ENCODE measurements at places on chromosomes 16 and 17.
A peak's percentile ranks its signal among the peaks of the same experiment; 100 is the strongest.

- no peak for DNase-seq
These were observed 26.1 kb downstream of the MNT start for GRCh38 chr17:2374549-2375285.

GRCh38 chr17:6455321-6455705 is 11.1 kb downstream of the PIMREG start:
- no peak for DNase-seq

DNA sequence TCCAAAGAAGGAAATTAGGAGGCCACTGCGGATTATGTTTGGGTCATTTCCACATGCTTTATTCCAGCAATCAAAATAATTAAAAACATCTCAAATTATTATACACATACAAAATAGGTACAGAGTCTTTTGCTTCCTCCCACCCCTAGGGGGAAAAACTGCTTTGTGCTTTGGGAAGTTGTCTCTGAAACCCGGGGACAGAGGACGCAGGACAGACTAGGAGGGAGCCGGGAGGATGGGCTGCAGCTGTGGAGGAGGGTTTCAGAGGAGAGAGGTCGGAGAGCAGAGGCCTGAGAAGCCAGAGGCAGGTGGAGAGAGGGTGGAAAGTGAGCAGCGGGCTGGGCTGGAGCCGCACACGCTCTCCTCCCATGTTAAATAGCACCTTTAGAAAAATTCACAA is 17.4 kb downstream of the COL1A1 start:
- no peak for DNase-seq

GRCh38 chr16:65305266-65305959 is 183.6 kb upstream of the CDH11 start:
- DNase-seq = no peak

DNA sequence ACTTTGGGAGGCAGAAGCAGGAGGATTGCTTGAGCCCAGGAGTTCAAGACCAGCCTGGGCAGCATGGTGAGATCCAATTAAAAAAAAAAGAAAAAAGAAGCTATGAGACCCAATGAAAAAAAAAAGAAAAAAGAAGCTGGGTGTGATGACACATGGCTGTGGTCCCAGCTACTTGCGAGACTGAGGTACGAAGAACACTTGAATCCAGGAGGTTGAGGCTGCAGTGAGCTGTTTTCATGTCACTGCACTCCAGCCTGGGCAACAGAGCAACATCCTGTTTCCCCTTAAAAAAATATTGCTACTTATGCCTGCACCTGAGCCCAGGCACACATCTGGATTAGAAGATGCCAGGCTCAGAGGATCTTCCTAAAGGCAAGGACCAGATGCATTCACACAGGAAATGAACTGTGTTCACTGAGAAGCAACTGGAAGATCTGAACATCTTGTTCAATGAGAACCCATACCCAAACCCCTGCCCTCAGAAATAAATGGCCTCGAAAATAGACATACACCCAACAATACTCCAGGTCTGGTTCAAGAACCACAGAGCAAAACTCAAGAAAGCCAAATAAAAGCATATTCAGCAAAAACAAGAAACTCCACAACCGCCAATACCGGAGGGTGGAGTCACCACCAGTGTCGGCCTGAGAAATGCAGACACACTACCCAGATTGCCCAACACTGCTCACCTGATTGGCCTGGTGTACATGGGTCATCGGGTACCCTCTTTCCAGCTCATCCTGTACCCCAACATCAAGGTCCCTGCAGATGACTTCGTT is 4.4 kb downstream of the RNF135 start:
- no peak for DNase-seq

DNA sequence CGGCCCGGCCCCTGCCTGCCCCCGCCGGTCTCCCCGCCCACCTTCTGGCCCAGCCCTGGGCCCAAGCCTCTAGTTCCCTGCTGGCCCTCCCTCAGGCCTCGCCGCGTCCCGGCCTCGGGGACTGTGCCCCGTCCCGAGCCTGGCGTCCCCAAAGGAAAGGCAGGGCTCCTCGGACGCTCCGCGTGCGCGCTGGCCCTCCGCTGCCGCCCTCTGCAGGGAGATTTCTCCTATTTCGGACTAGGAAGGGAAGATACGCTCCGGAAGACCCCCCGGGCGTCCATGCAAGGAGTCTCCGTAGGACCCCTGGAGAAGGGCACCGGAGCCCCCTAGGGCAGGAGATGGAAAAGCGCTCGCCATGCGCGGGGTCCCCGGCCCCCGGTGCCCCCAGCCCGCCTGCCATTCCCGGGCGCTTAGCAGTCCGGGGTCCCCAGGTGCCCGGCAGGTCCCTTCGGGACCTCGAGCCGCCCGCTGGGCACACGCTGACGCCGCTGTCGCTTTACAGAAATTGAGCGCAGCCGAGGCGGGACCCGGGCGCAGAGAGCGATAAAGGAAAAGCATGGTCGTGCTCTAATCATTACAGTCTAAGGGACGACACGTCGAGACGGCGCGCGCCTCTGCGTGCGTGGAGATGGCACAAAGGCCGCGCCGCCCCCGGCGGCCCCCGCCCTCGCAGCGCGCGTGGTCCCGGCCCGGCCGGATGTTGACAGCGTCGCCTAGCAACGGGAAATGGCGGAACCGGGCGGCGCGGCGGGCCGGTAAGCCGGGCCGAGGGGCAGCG is at the start of gene CCDC40:
Gene CCDC40 (plus strand): TSS at position 706 of the 778 bp plus-strand sequence. CDS start 21 bp downstream, at position 727.
- DNase-seq = peak; percentile 45

GRCh38 chr16:2428051-2428783 is 1.0 kb upstream of the CCNF start:
- DNase-seq = no peak

- no peak for DNase-seq
These were observed 154.4 kb downstream of the TANC2 start for GRCh38 chr17:63120406-63120805.

DNA sequence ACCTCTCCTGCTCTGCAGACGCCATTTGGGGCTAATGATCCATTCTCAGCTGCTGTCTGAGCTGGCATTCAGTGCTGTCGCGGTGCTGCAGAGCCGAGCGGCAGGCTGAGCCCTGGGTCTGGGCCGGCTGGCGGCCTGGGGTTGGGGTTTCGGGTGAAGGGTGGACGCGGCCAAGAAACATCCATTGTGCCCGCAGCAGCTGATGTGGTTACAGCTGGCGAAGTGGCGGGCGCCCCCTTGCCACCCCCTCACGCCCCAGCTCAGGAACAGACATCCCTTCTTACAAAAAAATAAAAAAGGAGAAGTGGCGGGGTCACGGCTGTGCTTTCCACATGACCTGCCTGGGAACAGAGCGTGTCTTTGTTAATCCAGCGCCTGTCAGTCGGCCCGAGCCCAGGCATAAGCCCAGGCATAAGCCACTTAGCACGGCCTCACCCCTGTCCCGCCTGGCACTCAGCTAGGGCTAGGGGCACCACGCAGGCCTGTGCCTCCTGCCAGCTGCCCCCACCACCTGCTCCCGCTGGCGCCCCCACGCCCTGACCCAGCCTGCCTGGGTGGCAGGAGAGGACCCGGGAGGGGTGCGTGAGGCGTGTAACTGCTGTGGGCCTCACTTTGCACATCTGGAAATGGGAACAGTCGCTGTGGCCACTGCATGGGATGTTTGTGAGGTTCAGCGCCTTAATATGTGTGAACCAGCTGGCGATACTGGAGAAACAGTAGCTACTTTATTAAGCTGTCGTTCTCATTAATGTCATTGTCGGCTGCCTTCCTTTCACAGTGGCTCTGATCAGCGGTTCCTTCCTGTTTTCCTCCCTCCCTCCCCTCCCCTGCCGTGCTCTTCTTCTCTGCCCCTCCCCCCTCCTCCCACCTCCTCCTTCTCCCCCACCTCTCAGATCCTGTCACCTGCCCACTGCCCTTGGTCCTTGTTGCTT is 197.7 kb upstream of the CIBAR2 start:
- no peak for DNase-seq

- DNase-seq = no peak
These were observed 28.2 kb downstream of the GJC1 start for GRCh38 chr17:44801880-44802279.

- DNase-seq = no peak
These were observed 68.7 kb downstream of the ARSG start for GRCh38 chr17:68359791-68360535.

- no peak for DNase-seq
These were observed 77.1 kb downstream of the CRISPLD2 start for GRCh38 chr16:84896847-84897246.

DNA sequence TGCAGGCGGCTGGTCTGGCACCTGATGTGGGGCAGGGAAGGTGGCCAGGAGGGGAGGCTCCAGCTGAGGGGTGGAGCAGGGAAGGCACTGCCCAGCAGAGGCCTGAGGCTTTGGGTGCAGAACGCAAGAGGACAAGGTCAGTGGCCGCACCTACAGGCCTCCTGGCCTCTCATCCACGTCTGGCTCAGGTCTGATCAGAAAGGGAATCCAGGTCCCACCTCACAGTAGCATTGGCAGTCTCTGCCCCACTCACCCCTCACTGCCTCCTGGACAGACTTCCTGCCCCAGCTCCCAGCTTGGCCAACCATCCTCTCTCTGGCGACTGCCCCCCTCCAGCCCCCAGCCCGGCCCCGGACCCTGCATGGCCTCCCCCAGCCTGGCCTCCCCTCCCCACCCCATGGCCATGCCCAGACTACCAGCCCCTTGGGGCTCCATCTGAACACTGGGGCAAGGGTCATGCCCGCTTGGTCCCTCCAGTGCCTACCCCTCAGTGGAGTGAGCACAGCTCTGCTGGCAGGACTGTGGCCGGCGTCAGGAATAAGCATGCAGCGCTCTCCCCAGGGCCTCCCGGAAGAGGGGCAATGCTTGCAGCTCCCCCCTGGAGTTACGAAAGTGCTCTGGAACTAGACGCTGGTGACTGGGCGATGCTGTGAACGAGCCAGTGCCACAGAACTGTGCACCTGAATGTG is 4.6 kb downstream of the UTS2R start:
- DNase-seq = no peak

DNA sequence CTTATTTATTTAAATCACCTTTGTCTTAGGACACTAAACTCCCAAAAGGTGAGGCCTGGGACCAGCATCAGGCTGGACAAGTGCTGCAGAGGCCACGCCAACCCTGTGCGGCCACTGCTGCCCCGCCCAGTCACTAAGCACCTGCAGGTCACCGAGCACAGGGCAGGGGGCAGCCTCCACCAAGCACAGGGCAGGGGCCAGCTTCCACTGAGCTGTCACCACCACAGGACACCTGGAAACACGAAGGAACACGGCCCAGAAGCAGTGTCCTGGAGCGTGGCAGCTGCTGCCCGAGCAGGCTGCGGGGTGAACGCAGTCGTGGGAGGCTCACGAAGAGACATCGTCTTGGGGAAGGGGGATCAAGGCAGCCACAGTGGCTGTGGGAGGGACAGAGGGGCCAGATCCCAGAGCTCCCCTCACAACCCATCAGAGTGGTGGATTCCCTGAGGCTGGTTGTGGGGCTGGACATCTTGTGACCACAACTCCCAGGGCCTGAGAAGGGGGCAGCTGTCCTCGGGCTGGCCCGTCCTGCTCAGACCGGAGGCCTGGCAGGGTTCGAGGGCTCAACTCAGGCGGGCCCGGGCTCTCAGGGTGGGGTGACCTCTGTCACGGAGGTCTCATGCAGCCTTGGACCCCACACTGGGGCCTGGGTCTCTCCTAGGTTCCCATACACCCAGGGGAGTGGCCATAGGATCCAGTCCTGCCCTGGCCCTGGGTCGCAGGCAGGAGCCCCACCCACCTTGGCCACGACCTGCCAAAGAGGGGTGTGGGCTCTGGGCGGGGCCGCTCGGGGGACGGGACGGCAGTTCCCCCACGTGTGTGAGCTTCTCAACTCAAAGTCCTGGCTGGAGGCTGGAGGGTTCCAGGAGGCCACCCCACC is 18.7 kb downstream of the RAB40B start:
- DNase-seq = no peak

GRCh38 chr16:59263955-59264354 is 529.8 kb upstream of the GOT2 start:
- no peak for DNase-seq

- DNase-seq = no peak
These were observed 41.8 kb downstream of the KCNJ12 start for GRCh38 chr17:21417921-21418320.

- DNase-seq = no peak
These were observed 32.8 kb upstream of the BHLHA9 start for GRCh38 chr17:1237471-1237870.

DNA sequence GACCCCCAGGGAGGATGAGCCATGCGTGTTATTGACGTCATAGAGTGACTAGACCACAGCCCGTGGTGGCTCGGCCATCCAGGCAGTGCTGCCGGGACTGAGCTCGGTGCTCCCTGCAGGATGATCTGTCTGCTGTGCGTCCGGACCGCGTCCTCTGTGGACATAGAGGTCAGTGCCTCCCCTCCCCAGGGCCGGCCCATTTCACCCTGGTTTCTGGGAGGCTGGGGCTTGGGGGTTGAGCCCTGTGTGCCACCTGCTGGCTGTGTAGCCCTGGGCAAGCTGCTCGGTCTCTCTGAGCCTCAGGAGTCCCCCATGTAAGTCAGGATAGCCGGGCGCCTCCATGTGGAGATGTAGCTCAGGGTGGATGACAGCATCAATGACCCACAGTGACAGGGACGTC is 8.3 kb downstream of the TSC2 start:
- no peak for DNase-seq

GRCh38 chr16:52756812-52757517 is 210.0 kb upstream of the TOX3 start:
- DNase-seq = no peak

GRCh38 chr16:83109490-83110125 is 482.8 kb downstream of the CDH13 start:
- no peak for DNase-seq

- no peak for DNase-seq
These were observed 200.8 kb downstream of the PRKCB start for GRCh38 chr16:24036614-24037013.

DNA sequence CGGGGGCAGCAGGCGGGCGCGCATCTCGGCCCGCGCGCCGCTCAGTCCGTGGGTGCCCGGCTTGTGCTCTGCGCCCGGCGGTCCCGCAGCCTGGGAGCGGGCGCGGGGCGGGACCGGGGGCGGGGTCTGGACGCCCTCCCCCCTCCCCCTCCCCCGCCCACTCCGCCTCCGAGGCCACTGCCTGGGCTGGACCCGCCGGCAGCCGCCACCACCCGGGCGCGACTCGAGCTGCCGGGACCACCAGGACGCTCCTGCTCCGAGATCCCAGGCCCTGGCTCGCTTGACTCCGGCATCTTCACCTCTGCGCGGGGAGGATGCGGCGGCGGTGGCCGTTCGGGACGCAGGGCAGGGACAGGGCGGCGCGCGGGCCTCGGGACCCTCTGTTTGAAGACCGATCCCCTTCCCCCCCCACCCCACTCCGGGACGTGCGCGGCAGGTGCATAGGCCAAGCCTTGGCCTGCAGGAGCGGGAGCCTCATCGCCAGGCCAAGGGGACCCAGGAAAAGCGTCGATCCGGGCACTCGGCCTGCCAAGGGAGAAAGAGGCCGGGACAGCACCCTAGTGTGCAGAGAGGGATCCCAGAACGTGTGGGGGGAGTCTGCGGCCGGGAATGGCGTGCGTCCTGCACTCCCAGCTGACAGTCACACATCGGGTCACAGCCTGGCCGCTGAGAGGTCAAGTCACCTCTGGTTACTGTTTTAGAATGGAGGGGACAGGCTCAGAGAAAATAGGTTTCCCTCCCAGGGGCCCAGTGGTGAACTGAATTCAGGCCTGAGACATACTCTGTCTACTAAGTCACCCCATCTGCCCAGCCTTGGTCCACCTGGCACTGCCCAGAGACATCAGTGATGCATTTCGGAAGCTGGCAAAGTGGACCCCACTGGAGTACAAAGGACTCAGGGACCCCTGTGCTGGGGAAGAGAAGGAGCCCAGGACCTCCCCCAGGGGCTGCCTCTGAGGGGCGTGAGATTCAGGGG is at the start of gene HS3ST6:
Gene HS3ST6 (minus strand): TSS at position 65 of the 976 bp plus-strand sequence. CDS start 92 bp downstream, outside the sequence.
- DNase-seq = no peak

Measured in stimulated activated CD8-positive, alpha-beta memory T cell treated with anti-CD3 and anti-CD28 coated beads, Interleukin-4, amount 100 ng/mL, for 1 hour (primary cell).